ENCODE measurements at places on chromosomes 3 and 15.

- no peak for DNase-seq
Observed at GRCh38 chr3:138188013-138188730, 1.1 kb downstream of the ARMC8 start.

- DNase-seq, result no peak
Observed at GRCh38 chr3:12879191-12879815, 37.9 kb upstream of the RPL32 start.

DNA sequence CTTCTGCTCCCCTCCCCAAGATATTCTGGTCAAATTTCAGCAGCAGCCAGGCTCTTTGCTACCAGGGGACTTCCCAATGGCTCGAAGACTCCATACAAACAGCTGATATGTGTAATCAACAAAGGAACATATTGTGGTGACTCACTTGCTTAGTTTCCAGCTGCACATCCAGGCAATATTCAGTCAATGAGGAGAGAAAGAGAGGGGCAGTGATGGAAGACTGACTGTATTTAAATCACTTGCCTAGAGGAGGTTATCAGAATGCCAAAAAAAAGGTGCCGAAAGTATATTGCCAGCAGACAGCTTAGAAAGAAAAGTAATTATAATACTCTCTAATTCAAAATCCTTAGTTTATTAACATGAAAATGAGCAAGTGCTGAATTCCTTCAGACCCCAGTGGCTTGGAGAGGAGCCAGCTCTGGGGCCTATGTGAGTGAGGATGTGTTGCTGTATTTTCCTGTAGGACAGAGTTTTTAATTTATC, 236.5 kb downstream of the LRTM1 start:
- no peak for DNase-seq

- DNase-seq, result no peak
Observed at GRCh38 chr3:168141405-168141998, 45.8 kb upstream of the GOLIM4 start.

GRCh38 chr15:43420876-43421275, 50.0 kb downstream of the TUBGCP4 start:
- DNase-seq, result no peak

DNA sequence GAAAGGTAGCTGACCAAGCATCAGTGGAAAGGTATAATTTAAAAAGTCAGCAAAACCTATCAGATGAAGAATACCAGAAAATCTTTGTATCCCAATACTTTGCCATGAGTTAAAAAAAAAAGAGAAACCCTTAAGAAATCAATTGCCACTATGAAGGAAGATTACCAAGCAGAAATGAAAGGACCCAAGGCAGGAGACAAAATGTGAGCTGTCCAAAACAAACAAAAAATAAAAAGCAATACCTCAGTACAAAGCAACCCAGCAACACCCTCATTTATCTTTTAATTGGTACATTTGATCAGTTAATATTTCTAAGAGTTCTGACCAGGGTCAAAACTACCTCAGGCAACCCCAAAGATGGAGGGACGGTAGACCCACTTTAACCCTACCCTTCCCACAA, 65.3 kb downstream of the MOBP start:
- DNase-seq, result no peak

DNA sequence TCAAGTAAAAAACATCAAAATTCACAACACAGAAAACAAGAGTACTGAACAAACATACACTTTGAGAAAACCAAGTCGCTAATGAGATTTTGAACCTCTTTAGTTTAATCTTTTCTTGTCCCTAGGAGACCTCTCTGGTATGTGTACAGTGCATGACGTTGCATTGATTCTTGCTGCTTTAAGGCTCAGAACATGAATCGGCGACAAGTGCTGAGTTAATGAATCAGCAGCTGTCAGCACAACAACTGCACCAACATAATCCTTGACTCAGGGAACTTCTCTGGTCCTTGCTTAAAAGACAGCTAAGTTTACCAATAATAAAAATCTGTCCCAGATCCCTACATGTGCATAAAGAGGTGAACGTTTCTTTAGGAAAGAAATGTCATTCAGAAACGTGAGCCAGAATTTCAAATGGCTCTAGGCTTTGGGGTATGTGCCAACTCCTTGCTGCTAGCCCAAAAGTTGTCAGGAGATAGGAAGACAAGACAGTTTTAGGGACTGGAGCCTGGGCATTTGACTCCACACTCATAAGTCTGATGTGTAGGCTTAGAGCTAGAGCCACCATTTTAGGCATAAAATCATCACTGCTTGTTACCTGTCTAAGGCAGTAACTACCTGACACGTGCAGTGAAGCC, 86.9 kb downstream of the IL5RA start:
- no peak for DNase-seq

DNA sequence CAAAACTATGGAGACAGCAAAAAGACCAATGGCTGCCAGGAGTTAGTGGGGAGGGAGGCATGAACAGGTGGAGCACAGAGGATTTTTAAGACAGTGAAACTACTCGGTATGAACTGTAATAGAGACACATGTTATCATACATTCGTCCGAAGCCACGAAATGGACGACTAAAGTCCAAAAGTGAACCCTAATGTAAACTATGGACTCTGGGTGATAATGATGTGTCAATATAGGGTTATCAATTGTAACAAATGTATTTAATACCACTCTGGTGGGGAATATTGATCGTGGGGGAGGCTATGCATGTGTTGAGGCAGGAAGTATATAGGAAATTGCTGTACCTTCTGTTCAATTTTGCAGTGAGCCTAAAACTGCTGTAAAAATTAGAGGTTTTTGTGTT, 107.0 kb downstream of the CPN2 start:
- DNase-seq, result no peak

Measured in NCI-H510A (cell line).